ENCODE measurements at places on chromosomes 1 and 21.

DNA sequence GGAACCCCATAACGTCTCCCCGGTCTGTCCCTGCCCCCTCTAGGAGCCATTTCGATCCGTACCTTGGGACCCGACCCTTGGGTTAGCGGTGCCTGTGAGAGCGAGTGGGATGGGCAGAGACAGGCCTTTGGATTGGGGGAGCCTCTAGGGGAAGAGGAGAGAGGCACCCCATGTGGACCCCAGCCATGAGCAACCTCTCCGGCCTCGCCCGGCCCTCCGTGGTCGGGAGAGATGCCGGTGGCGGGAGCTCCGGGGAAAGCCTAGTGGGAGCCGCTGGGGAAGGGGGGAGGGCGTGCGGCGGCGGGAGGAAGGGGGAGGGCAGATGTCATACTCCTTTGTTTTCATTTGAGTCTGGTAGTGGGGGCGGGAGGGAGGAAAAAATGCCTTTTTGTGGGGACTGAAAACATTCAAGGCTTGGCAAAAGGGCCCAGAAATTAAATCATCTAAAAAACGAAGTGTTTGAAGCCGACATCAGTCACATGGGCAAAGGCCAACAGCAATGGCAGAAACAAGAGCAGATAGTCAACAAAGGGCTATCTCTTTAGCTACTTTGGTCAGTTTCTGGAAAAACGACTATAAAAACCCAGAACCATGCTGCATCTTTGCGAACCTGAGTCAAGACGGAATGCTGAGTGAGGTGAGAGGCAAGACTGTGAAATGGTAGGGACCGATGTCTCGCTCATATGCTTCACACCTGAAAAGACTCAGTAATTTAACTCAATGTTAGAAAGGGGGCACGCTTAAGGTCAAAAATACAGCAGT, 758 bp downstream of the PTBP2 start:
- DNase-seq: peak; percentile 62

DNA sequence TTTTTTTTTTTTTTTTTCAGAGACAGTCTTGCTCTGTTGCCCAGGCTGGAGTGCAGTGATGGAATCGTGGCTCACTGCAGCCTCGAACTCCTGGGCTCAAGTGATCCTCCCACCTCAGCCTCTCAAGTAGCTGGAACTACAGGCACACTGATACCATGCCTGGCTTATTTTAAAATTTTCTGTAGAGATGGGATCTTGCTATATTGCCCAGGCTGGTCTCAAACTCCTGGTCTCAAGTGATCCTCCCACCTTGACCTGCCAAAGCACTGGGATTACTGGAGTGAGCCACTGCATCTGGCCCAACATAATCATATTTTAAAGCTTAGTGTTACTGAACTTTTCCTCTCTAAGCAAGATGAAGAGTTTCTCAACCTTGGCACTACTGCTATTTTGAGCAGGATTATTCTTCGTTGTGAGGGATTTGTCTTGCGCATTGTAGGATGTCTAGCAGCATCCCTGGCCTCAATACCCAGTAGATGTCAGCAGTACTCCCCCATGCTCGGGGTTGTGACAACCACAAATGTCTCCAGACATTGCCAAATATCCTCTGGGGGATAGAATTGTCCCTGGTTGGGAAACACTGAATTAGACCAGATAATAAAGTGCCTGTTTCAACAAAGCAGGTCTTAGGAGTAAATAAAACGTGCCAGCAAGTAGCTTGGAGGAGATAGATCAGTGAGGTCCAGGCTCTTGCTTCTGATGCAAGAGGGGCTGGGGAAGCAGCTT, 15.1 kb upstream of the THRAP3 start:
- no peak for DNase-seq

DNA sequence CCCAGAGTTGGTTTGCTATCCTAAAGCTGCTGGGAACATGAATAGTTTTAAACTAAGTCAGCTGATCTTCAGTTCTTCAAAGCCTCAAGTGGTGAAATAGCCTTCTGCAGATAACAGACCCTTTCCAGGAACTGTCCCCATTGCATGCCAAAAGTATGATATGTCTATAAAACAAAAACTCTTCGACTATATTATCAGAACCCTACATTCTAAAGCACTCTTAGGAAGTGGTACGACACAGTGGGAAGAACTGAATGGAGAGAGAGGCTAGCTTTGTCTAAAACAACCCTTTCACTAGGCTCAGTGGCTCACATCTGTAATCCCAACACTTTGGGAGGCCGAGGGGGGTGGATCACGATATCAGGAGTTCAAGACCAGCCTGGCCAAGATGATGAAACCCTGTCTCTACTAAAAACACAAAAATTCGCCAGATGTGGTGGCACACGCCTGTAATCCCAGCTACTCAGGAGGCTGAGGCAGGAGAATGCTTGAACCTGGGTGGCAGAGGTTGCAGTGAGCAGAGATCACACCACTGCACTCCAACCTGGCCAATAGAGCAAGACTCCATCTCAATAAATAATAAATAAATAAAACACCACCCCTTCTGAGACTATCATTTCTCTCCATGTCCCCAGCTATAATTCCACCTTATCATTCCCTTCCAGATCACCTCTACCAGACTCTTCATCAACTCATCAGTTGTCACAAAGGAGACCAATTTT, 2.2 kb upstream of the FRRS1 start:
- no peak for DNase-seq

GRCh38 chr1:184479435-184480167, 92.8 kb downstream of the C1orf21 start:
- DNase-seq: no peak

- DNase-seq: no peak
Measured at GRCh38 chr1:7587108-7587772, 183.9 kb upstream of the VAMP3 start.

DNA sequence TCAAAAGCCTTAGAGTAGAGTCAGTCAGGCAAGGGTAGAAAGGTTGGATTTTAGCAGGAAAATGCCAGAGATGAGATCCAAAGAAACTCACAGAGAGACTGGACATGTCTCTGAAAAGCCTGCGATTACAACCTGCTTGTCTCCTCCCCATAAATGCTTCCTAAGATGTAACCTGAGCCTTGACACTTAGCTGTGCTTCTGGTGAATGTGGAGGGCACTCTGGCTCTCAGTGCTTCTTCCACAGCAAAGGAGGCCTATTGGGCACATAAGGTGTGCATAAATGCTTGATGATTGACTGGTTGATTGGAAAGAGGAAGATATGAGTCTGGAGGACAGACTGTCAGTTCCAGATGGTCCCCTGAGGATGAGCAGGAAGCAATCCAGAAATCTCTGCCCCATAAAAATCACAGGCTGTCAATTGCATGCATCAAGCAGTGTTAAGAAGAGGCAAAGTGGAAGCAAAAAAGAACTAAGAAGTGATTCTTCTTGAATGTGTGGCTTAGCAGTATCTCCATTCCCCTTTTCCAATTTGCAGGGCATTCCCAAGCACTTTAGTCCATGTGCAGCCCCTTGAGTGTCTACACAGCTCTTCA, 236.2 kb upstream of the RRP15 start:
- DNase-seq: no peak

GRCh38 chr21:41737651-41738324, 29.1 kb downstream of the RIPK4 start:
- DNase-seq: no peak

DNA sequence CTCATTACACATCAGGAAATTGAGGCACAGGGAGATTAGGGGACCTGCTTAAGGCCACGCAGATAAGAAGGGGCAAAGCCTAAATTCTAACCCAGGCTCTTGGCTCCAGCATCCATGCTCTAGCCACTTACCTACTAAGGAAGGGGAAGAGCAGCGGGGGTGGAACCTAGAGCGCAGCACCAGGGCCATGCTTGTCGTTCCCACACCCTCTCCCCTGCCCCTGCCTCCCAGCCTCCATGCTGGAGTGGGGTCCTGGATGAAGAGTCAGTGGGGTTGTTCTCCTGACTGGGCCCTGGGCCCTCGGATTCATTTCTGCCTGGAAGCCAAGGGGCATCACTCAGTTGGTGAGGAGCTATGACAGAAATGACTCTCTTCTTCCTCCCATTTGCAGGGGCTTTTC, 133.3 kb downstream of the FOXD2 start:
- no peak for DNase-seq
